NCI-H510A (cell line): ENCODE measurements at places on chromosomes 6 and 20.

- DNase-seq = no peak
These were observed 4.2 kb downstream of the TRIB3 start for GRCh38 chr20:384723-385122.

DNA sequence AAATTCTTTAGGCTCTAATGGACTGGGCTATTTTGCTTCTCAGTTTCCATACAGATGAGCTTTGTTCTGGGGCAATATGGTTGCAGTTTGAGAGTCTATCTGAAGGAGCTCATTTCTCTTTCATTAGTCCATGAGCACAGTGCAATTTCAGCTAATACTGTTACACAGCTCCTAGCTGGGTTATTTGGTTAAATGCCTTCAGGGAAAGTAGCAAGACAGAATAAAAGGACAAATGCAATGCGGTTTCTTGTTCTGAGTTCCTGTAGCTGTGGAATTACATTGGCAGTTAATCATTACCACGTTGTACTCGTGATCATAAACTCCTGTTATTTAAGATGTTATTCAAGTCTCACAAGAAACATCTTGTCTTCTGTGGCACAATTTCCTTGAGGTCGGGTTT, 127.7 kb downstream of the BFSP1 start:
- DNase-seq = no peak

DNA sequence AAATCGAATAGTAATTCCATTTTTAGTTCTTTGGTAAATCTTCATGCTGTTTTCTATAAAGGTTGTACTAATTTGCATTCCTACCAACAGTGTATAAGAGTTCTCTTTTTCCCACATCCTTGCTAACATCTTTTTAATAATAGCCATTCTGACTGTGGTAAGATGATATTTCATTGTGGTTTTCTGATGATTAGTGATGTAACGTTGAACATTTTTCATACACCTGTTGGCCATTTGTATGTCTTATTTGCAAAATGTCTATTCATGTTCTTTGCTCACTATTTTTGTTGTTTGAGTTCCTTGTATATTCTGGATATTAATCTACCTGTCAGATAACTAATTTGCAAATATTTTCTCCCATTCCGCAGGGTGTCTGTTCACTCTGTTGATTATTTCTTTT, 64.5 kb downstream of the LIN28B start:
- no peak for DNase-seq

- DNase-seq = no peak
These were observed 748.2 kb upstream of the NRSN1 start for GRCh38 chr6:23377830-23378229.

GRCh38 chr6:75266716-75267291, 17.8 kb downstream of the TMEM30A start:
- no peak for DNase-seq

DNA sequence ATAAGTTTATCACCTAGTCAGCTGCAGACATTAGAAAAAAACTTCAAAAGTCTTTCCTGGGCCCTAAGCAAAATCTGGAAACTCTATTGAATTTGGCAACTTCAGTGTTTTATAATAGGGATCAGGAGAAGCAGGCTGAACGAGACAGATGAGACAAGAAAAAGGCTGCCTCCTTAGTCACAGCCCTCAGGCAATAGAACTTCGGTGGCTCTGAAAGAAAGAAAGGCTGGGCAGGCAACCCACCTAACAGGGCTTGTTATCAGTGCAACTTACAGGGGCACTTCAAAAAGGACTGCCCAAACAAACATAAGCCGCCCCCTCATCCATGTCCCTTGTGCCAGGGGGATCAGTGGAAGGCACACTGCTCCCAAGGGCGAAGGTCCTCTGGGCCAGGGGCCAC, 657.9 kb upstream of the HS3ST5 start:
- no peak for DNase-seq

GRCh38 chr6:115668211-115668610, 392.5 kb downstream of the FRK start:
- DNase-seq = no peak

GRCh38 chr20:2357114-2357513, 23.6 kb upstream of the TGM6 start:
- DNase-seq = no peak

DNA sequence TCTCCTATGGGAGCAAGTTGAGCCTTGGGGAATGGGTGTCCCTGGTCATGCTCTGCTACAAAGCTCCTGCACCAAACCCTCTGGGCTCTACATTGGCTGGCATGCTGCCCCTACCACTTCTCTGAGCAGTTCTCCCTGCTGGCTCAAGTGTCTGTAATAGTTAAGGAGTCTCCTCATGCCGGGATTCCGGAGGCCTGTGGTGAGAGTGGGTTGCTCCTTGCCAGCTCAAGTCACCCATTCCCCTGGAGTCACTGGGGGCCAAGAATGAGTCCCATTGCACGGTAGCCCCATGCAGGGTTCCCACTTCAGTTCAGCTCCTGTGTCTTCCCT, 173.9 kb downstream of the PRDM13 start:
- DNase-seq = no peak

DNA sequence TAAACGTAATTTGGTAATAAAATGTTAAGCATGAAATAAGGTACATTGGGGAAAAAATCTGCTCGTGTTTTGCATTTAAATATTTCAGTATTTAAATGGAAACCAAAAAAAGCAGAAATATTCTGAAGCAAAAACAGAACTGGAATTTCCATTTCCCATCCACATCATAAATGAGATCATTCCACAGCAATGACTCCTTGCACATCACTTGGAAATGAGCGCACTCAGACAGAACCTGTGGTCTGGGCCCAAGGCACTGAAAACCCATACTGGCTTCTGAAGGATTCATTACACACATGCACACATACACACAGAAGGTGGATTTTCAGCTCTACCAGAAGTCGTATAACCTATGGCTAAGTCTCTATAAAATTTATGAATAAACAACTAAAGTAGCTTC, 174.8 kb downstream of the IBTK start:
- DNase-seq = no peak

DNA sequence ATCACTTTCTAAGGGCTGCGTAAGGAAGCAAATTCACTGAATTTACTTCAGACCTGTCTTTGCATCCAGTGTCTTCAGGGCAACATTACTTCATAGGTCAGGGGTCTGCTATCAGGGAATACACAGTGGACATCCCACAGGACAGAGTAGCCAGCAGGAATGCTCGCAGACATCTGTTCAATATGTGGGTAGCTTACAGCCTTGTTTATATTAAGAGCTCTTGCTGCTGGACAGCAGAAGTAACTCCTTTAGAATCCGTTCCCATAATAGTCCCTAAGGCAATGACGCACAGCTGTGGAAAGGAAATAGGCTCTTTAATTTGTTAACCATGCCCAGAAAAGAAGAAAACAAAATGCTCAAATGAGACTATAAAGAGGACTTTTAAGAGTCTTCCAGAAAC, 198.7 kb downstream of the MOXD1 start:
- no peak for DNase-seq

DNA sequence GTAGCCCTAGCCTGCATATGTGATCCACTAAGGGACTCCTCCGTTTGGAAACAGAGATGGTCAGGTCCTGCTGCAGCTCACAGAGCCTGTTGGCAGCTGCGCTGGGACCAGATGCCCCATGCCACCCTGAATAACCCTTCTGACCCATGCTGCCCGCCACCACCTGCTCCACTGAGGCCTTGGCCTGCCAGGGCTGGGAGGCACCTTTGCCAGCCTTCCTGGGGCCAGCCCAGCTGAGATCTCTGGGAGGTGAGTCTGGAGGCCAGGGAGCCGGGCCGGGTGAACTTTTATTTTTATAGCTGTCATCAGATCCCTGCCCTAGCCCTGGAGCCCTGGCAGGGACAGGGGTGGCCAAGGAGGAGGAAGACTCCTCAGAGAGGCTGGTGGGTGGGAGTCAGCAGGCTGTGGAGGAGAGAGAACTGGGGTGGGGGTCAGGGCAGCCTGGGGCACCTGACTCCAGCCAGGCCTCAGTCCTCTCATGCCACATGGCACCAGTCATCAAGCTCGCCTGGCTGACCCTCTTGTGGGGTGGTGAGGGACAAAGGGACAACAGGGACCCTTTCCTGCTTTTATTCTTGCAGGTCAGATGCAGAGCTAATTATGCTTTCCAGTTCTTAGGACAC, 10.0 kb downstream of the CEBPB start:
- no peak for DNase-seq

DNA sequence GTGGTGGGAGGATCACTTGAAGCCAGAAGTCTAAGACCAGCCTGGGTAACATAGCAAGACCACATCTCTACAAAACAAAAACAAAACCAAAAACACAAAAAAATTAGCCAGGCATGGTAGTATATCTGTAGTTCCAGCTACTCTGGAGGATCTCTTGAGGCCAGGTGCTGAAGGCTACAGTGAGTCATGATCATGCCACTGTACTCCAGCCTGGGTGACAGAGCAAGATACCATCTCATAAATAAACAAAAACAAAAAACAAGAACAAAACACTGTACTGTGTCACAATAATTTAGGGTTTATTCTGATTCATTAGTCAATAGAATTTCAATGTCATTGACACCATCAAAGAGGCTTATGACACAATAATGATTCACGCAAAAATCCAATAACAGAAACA, 1121.7 kb upstream of the MAP3K7 start:
- no peak for DNase-seq

GRCh38 chr20:32752458-32753250, 9.4 kb upstream of the COMMD7 start:
- DNase-seq = no peak

GRCh38 chr6:168920289-168920688, 333.4 kb downstream of the THBS2 start:
- no peak for DNase-seq

DNA sequence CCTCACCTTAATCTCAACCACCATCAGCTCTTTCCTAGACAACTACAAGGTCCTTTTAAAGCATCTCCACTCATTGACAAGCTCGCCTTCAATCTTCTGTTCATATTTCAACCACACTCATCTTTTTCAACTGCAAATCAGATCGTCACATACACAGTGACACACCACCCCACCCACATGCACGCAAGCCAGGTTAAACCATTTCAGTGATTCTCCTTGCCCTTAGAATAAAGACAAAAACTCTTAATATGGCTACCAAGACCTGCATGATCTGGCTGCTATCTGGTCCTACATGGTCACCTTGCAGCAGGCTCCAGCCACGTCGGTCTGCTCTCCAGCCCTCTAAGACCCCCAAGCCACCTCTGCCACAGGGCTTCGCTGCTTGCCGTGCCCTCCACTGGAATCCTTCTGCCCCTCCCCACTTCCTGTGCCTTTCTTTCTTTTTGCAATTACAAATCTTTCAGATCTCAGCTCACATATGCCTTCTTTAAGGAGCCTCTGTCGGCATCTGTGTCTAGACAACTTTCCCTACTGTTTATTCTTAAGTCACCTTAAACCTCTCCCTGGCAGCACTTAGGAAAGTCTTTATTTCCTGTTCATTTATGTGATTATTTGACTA, 507.3 kb upstream of the ARID1B start:
- DNase-seq = no peak

- DNase-seq = no peak
These were observed 171.4 kb downstream of the ZFAND3 start for GRCh38 chr6:37990762-37991525.

DNA sequence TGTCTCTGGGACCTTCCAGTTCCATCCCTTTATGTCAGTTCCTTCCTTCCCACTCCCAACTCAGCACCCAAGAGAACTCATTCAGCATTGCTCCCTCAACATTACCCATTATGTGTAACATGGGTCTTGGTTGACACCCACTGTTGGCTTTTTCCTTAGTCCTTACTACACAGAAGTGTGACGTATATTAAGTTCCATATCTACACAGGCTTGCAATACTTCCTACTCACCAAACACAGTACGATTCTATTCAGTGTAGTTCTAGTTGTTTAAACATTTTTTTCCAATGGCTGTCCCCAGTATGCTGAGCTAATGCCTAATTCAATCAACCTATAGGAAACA, 37.7 kb downstream of the ARHGAP18 start:
- no peak for DNase-seq

GRCh38 chr6:147625946-147626345, 117.5 kb downstream of the SAMD5 start:
- DNase-seq = no peak

DNA sequence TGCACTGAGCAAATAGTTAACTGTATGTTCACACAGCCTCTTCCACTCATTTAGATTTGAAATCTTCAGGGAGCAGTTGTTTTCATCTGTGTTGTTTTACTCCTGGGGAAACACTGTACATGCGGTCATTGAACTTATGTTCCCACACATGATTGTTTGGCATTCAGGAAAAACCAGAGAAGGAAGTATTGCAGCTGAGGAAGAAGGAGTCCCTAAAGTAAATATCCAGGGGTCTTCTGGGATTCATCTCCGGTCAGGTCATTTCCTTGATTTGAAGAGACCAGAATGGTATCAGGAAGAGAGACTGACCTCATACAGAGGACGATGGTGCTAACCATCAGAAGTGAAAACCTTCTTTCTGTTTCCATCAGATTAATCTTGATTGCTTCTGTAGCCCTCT, 52.5 kb downstream of the DCBLD1 start:
- DNase-seq = no peak

DNA sequence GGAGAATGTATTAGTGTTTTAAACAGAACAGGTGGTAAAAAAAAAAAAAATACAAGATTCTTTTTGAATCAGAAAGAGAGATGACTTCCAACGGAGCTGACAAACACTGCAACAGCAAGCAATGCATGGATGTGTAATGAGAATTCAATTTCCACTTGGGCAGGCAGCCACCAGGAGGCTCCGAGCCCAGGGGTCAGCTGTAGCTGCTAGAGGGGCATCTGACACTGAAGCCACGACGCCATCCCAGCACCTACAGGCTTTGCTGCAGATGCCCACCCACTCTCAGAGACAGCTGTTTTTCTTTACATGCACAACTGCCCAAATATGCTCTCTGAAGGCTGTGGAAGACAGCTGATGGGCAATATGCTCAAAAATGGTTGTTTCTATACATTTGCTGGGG, 75.4 kb downstream of the ELOVL5 start:
- no peak for DNase-seq

DNA sequence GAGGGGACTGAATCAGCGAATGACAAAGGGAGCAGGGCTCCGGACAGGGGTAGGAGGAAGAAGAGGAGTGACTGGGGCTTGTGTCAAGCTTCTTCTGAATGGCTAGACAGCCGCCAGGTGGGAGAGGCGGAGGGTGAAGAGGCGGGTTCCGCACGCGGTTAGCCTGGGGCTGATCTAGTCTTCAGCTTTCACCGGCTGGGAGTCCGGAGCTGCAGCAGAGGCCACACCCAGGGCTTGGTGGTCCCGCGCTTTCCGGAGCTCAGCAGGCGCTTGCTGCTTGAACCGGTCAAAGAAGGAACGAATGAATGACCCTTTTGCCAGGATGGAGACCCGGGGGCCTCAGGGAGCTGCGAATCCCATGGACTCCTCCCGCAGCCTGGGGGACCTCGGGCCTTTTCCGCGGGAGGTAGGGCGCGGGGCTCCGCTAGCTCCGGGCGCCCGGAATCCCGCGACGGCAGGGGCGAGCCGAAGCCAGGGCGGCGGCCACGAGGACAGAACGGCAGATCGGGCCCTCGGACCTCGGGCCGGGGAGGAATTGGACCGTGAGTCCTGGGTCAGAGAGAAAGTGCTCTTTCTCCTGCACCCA, at the start of gene C6orf141:
Gene C6orf141 (plus strand): TSS at position 177 of the 586 bp plus-strand sequence. CDS start 125 bp downstream, at position 302.
- peak; percentile 87 for DNase-seq

- DNase-seq = no peak
These were observed 40.4 kb downstream of the TTI1 start for GRCh38 chr20:37992802-37993409.
